IMR-90 (cell line): ENCODE measurements at places on chromosomes 3 and 15.

DNA sequence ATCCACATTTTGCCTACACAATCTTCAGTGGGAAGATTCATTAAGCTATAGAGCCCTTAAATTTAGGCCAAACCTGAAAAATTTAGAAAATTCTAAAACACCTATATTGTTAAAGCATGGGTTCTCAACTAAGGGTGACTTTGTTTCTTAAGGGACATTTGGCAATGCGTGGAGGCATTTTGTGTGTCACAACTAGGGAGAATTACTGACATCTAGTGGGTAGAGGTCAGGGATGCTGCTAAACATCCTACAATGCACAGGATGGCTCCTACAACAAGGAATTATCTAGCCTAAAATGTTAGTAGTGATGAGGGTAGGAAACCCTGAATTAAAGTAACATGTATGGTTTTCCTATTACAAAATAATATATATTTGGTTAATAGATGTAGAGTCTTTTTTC lies 55.8 kb downstream of the TBC1D5 start:
- no peak overlapping the region for H3K4me3 ChIP-seq
- H3K36me3 ChIP-seq: no peaks in the 10 kb centered on the region
- no peak for DNase-seq
- H3K4me1 ChIP-seq: no peaks in the 10 kb centered on the region
- no peaks in the 10 kb centered on the region for H3K27me3 ChIP-seq

- no peak overlapping the region for H3K4me3 ChIP-seq
- H3K27me3 ChIP-seq: no peaks in the 10 kb centered on the region
- H3K27ac ChIP-seq: no peak overlapping the region
- no peaks in the 10 kb centered on the region for H3K4me1 ChIP-seq
These were observed 394.5 kb upstream of the RARB start for GRCh38 chr3:25033407-25034029.

DNA sequence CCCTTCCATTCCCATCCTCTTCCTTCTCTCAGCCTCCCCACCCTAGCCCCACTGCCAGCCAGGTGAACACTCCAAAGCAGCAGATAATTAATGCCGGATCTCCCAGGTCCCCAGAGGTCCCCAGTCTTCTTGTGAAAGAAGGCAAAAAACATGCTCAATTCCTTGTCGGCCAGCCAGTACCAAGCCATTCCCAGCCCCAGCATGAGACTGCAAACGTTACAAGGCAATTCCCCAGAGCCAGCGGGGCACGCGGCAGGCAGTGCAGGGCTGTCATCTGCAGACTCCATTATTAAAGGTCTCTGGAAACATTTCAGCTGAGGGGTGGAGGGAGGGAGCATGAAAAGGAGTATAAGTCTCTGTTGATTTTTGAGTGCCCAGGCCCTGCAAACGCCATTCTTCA lies 117.8 kb downstream of the XXYLT1 start:
- no peaks in the 10 kb centered on the region for H3K36me3 ChIP-seq
- peak overlapping the region; percentile 95 for H3K27ac ChIP-seq
- H3K27me3 ChIP-seq: no peaks in the 10 kb centered on the region
- no peak overlapping the region for H3K4me3 ChIP-seq
- DNase-seq: peak; percentile 17

DNA sequence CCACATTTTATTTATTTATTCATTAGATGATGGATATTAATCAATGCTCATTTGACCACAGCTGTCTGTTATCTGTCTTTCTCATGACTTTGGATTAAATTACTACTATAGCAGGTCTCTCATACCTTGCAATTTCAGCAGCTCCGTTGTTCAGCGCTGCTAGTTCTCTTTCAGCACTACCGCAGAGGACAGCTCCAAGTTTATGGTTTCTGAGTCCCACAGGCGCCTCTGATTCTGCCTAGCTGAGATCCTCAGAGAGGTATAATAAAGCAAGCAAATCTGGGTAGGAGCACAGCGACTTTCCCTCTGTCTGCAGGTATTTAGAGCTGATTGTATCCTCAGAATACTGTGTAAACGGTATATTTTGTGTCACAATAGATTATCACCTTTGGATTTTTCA lies 204.9 kb downstream of the CNTN4 start:
- no peaks in the 10 kb centered on the region for H3K4me1 ChIP-seq
- H3K27me3 ChIP-seq: no peaks in the 10 kb centered on the region
- no peak overlapping the region for H3K27ac ChIP-seq

- no peak overlapping the region for H3K27ac ChIP-seq
- no peak overlapping the region for H3K4me3 ChIP-seq
- H3K27me3 ChIP-seq: no peaks in the 10 kb centered on the region; the same call in 1 of the 2 replicates
- DNase-seq: no peak
These were observed 18.2 kb downstream of the PIF1 start for GRCh38 chr15:64807051-64807749.

- peak overlapping the region; percentile 62 for H3K27ac ChIP-seq
- no peaks in the 10 kb centered on the region for H3K36me3 ChIP-seq
- no peak overlapping the region for H3K4me3 ChIP-seq
- no peaks in the 10 kb centered on the region for H3K27me3 ChIP-seq
- peaks cover 20% of the 10 kb centered on the region for H3K4me1 ChIP-seq
These were observed 20.4 kb upstream of the COPG1 start for GRCh38 chr3:129228891-129229585.

GRCh38 chr3:84140631-84141030 lies 818.2 kb upstream of the CADM2 start:
- no peaks in the 10 kb centered on the region for H3K4me1 ChIP-seq
- H3K27me3 ChIP-seq: no peaks in the 10 kb centered on the region
- H3K27ac ChIP-seq: no peak overlapping the region
- no peaks in the 10 kb centered on the region for H3K36me3 ChIP-seq
- no peak for DNase-seq

DNA sequence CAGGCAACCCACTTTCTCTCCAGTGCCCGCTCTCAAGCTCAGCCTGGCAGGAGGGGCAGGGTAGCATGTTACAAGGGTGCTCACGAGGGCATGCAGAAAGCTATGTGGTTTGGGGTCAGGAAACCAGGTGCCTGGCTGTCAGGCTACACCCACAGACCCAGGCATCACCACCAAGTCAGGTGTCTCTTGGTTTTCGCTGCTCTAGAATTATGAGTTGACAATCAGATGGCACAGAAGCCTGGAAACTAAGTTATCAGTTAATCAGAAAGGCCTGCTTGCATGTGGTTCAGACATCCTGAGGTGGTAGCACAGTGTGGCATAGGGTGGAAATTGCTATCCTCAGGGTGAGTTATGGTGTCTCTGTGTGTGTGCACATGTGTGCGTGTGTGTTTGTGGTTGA lies 16.2 kb upstream of the CCR9 start:
- H3K4me1 ChIP-seq: no peaks in the 10 kb centered on the region
- H3K4me3 ChIP-seq: no peak overlapping the region
- no peak for DNase-seq
- no peak overlapping the region for H3K27ac ChIP-seq
- H3K27me3 ChIP-seq: peaks cover 44% of the 10 kb centered on the region

GRCh38 chr15:33068511-33068990 lies 126.0 kb downstream of the FMN1 start:
- peak overlapping the region; percentile 58; the same call in 1 of the 2 replicates for H3K27ac ChIP-seq
- no peaks in the 10 kb centered on the region for H3K27me3 ChIP-seq
- H3K4me3 ChIP-seq: no peak overlapping the region
- no peaks in the 10 kb centered on the region for H3K36me3 ChIP-seq
- no peak for DNase-seq

DNA sequence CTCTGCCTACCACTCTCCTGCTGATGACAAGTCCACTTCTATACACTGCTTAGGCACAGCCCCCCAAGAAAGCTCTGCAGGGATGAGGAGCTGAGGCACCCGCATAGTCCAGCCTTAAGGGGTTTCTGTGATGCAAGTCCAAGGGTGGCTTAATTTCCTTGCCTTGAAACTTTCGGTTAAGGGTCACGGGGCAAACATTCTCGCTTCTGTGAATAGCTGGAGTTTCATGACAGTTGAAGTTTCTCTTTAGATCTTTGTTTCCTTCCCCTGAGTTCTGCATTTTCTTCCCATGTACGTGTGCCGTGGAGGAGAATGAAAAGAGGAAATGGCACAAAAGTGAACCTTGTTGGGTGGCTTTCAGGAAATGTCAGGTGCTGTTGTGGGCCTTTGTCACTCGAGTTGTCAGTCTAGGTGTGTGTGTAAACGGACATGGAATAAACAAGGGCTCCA lies 7.0 kb downstream of the GPR160 start:
- no peak overlapping the region for H3K27ac ChIP-seq
- DNase-seq: no peak
- peaks cover 18% of the 10 kb centered on the region for H3K27me3 ChIP-seq
- H3K4me3 ChIP-seq: no peak overlapping the region
- H3K4me1 ChIP-seq: no peaks in the 10 kb centered on the region

GRCh38 chr15:40803688-40804087 lies 3.2 kb upstream of the ZFYVE19 start:
- peaks cover 6% of the 10 kb centered on the region for H3K4me1 ChIP-seq
- H3K27ac ChIP-seq: no peak overlapping the region
- H3K36me3 ChIP-seq: no peaks in the 10 kb centered on the region; the same call in 1 of the 2 replicates
- no peak overlapping the region for H3K4me3 ChIP-seq

DNA sequence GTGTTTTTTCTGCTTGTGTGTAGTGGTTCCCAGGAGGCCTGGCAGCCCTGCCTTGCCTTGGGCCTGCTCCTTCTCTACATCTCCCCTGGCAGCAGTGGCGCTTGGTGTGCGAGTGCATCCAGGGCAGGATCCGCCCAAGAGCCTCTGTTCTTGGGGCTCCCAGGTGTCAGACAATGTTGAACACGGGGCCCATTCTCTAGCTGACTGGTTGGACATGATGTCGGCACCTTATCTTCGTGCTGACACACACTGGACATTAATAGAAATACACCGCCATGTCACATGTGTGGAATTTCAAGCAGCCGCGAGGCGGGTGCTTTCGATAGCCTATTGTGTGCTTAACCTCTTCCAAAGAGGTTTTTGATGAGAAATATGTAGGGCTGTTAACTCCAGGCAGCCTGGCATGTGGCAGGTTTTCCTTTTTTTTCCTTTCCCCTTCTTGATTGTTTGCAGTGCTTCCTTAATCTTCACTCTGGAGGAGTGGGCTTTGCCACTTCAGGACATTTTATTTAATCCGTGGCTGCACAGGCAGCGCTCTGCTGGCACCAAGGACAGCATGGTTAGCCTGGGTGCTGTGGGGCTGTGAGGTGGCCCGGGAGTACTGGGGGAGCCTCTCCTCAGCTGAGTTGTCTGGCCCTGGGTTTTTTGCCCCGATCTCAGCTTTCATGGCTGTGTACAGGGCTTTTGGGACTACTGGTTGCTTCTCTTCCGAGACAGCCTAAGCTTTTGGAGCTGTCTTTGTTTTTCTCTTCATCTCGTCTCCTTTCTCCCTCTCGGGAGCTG lies 42.5 kb downstream of the CHCHD6 start:
- no peaks in the 10 kb centered on the region for H3K27me3 ChIP-seq
- H3K27ac ChIP-seq: no peak overlapping the region
- DNase-seq: peak; percentile 74
- no peaks in the 10 kb centered on the region; the same call in 1 of the 2 replicates for H3K36me3 ChIP-seq
- H3K4me1 ChIP-seq: peaks cover 9% of the 10 kb centered on the region
- H3K4me3 ChIP-seq: no peak overlapping the region

DNA sequence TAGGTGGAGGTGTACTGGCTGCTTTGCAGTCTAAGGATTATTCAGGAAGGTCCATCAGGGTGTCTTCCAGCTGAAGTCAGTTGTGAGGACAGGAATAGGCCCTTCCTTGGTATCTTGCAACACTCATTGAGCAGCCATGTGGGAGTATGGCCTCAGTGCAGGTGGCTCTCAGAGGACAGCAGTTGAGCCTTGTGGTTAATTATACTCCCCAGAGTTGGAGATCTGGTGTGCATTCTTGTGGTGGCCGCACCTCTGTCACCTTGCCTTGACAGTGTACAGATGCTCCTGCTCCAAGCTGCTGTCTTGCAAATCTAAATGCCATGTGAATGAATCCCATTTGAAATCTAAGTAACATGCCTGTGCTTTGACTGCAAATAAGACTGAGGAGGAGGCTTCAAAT lies 339.9 kb upstream of the BCHE start:
- no peak overlapping the region for H3K27ac ChIP-seq
- H3K36me3 ChIP-seq: no peaks in the 10 kb centered on the region
- no peak for DNase-seq

DNA sequence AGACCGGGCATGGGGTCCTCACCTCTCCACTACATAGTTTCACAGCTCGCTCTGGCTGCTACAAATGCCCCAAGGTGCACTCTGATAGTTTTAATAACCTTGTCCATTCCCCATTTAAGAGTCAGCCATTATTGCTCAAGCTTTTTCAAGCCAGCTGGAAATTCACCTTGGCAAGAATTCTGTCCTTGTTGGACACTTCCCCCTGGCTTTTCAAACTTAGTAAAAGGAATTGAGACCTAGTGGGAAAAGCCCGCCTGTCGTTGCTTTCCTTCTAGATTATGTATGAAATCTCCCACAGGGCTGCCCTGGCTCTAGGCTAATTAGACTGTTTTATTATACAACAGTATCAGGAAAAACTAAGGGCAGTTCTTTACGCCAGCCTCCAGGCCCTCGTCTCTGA lies 293.7 kb upstream of the GADL1 start:
- DNase-seq: no peak
- H3K4me1 ChIP-seq: no peaks in the 10 kb centered on the region
- H3K27me3 ChIP-seq: peaks cover 7% of the 10 kb centered on the region
- H3K36me3 ChIP-seq: no peaks in the 10 kb centered on the region
- no peak overlapping the region for H3K27ac ChIP-seq
- no peak overlapping the region for H3K4me3 ChIP-seq

DNA sequence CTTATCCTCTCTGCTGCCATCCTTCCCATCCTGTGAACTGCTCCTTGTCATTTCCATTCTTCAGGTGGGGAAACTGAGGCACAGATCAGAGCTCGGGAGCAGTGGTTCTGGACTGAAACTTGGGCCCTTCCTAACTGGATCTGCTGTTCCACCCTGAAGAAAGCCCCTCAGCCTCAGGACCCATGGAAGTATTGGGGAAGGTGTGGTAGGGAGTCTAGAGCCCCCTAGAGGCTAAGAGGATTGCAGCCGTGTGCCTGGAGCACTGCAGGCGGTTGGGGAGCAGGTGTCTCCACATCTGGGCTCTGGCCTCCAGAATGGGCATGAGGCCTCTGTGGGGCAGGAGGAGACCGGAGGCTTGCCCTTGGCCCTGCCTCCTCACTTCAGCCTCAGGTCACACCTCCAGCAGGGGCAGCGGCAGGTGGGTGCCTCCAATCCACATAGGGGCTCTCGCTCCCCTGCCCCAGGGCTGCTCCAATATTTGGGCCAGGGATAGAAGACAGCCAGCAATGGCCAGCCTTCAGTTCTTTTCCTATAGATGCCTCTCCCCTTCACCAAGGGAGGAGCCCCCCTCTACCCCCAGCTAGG lies 28.1 kb downstream of the DNAJB8 start:
- no peak for DNase-seq
- H3K4me1 ChIP-seq: no peaks in the 10 kb centered on the region
- H3K27ac ChIP-seq: no peak overlapping the region
- peaks cover 70% of the 10 kb centered on the region for H3K27me3 ChIP-seq
- H3K4me3 ChIP-seq: no peak overlapping the region

DNA sequence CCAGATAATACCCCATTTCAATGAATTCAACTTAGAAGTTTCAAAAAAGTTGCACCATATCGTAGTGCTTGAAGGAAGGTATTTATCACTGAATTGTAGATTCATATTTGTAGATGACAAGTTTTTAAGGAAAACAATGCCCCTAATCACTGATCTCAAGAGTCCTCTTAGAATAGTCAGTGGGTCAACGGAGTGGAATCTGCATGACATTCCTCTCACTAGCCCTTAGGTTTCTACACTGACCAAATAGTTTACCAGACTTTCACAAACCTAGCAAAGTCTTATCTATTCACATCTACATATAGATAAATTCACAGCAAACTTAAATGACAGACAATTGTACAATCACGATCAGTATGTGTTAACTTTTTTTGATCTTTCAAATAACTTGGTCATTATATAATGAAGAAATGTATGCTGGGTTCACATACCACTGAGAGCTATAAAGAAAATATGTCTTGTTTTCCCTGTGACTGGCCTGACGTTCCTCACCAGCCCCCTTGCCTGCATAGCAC lies 35.7 kb upstream of the PHLDB2 start:
- no peak overlapping the region for H3K4me3 ChIP-seq
- H3K27me3 ChIP-seq: no peaks in the 10 kb centered on the region; the same call in 1 of the 2 replicates
- no peaks in the 10 kb centered on the region for H3K36me3 ChIP-seq
- no peak overlapping the region for H3K27ac ChIP-seq
